ENCODE measurements at places on chromosomes 16 and 17.

GRCh38 chr16:27764427-27764826 lies 214.5 kb downstream of the KATNIP start:
- DNase-seq = no peak

- DNase-seq = no peak
Observed at GRCh38 chr16:56368545-56368944, 56.8 kb downstream of the AMFR start.

- no peak for DNase-seq
Observed at GRCh38 chr17:71600137-71600789, 520.6 kb upstream of the SOX9 start.

- no peak for DNase-seq
Observed at GRCh38 chr16:11170696-11171447, 85.1 kb downstream of the SOCS1 start.

DNA sequence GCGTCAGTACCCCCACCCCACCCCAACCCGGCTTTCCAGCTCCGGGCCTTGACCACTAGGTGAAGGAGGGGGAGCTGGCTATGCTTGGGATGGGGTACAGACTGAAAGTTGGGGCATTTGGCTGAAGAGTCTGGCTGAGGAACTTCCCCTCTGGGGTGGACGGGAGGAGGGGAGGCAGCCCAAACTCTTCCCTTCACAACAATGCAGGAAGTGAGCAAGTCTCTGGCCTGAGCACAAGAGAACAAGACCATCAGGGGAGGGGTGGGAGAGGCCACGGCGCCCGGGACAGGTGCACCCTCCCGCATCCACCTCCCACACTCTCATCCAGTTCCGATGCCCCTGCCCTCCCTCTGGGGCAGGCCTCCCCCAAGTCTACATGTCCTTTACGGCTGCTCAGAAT lies 5.6 kb downstream of the USH1G start:
- DNase-seq = no peak

DNA sequence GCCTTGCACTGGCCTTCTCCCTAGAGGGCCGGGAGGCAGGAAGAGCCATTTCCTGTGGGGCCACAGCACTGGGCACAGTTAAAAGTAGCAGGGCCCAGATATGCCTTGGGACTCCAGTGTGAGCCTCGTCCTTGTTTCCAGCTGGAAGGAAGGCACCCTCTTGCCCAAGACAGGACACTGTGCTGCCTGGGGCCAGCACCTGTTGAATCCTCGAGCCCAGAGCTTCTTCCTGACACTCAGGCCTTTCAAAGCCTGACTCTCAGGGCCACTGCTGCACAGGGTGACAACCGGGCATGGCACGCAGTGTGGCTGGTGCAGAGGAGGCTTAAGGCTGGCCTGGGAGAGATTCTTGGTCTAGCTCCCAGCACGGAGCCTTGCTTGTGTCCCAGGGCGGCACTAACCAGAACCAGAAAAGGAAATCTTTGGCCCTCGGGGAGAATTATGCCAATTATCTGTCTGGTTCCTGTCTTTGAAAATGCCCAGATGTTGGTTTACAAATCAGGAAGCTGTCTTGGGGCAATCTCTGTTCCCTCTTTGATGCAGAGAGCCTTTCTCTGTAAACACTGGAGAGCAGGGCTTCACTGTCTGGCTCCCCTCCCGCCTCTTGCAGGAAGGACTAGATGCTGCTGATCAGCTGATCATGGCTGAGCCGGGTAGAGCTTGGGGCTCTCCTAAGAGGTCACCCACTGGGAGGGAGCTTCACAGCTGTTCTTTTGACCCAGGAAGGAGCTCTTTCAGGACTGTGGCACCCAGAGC lies 11.1 kb downstream of the LDHD start:
- no peak for DNase-seq

- DNase-seq = no peak
Observed at GRCh38 chr17:71313866-71314265, 807.0 kb upstream of the SOX9 start.

DNA sequence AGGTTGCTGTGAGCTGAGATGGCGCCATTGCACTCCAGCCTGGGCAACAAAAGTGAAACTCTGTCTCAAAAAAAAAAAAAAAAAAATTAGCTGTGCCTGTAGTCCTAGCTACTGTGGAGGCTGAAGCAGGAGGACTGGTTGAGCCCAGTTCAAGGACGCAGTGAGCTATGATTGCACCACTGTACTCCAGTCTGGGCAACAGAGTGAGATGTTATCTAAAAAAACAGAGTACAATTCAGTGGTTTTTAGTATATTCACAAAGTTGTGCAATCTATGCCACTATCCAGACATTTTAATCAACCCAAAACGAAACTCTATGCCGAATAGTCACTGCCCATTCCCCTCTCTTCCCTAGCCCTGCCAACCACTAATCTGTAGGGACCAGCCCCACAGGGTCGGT lies 25.1 kb downstream of the C16orf54 start:
- DNase-seq = no peak

DNA sequence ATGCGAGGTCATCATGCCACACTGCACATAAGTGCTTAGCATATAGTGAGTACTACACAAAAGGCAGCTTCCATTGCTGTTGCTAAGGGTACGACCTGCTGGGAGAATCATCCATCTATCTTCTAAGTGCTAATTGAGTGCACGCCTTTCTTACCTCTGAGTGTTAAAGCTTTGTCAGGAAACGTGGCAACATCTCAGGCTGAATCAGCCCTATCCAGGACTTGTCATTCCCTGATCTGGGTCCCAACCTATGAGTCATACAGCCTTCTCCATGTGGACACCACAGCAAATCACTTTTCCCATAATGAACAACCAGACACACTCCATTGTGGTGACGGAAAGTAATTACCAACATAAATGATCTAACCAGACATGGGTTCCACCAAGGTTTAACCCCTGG lies 201.1 kb upstream of the MAF start:
- DNase-seq = no peak

DNA sequence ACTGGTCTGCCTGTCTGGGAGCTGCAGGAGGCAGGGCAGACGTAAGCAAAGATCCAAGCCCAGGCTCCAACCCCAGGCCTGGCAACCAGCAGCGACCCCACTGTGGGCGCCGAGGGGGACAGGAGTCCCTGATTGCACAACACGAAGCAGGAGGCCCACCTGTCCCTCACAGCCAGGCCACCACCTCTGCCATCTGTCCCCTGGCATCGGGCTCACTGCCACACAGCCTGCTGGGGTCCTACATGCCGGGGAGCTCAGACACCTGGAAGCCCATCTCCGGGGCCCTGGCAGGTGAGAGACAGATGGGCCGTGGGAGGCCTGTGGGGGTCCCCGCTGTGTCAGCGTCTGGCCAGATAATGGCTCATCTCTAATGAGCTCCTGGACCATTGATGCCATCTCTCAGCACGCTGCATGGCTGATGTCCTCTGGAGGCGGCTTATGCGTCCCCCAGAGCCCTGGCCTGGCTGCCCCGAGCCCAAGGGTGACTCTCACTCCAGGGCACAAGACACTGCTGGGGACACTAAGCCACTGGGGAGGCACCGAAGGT lies 11.3 kb upstream of the RASD1 start:
- DNase-seq = no peak

GRCh38 chr16:22711847-22712246 lies 102.1 kb upstream of the HS3ST2 start:
- DNase-seq = no peak

GRCh38 chr16:17802571-17802970 lies 331.8 kb upstream of the XYLT1 start:
- DNase-seq = no peak

DNA sequence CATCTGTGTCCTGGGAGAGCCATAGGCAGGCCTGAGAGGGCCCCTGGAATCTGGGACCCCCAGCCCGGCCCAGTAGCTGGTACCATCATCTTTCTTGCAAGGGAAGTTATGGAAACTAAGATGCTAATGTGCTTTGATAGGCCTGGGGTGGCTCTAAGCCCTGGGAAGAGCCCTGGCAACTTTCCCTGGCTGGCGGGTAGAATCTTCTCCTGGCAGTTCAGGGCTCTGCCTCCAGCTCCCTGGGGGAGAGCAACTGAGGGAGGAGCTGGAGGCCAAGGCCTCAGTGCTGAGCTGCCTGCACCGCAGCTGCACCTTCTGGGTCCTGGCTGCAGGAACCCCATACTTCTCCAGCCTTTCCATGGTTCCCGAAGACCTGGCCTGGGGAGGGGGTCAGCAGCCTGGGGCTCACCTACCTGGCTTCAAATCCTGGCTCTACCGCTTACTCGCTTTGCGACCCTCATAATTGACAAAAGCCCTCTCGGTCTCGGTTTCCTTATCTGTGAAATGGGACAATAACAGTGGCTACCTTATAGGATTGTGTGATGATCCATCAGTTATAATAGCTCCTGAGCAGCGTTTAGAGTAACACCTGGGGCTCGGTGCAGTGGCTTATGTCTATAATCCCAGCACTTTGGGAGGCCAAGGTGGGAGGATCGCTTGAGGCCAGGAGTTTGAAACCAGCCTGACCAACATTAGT lies 333.7 kb downstream of the SEC14L1 start:
- DNase-seq = no peak

GRCh38 chr17:76538281-76538931 lies 897 bp upstream of the CYGB start:
- DNase-seq = no peak

DNA sequence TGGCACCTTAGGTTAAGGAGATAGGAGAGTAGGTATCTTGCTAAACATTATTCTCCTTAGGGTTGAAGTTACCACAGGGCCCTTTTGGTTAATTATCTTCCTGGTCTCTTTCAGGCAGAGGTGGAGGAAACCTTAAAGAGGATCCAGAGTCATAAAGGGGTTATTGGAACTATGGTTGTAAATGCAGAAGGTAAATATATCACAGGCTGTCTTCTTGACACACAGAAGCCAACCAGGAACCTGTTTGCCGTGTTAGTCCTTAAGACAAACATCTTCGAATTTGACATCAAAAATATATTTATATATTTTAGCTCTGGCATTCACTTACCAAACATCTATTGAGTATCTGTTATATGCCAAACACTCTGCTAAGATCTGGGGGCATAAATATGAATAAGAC lies 2.4 kb downstream of the DYNLRB2 start:
- no peak for DNase-seq

DNA sequence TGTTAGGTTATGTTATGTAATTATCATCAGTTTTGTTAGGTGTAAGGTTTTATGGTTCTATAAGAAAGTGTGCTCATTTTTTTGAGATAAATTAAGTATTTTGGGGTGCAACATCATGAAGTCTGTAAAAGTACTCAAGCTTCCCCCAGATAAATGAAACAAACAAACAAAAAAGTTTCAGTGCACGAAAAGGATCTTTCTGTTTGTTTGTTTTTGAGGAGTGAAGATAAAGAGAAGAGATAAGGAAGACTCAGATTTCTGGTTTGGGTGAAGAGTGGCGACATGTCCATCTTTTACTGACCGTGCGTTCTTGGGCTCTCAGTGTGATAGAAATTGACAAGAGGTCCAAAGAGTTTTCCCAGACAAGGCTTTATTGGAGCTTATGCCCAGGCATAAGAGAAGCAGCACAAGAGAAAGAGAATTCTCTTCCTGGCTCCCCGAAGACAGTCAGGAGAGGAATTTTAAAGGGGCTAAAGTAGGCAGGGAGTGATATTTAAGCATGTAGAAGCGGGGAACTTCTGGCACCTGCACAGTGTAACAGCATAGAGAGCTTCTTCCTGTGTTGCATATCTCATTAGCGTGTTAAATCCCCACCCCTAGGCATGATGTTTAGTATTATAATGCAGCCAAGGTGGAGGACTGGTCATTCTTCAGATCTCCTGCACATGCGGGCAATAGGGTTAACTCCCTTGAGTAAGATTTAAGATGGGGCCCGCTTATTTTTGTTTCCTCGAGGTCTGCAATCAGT lies 71.3 kb downstream of the PLCG2 start:
- no peak for DNase-seq

GRCh38 chr17:10286324-10286723 lies 86.5 kb downstream of the MYH13 start:
- DNase-seq = no peak

DNA sequence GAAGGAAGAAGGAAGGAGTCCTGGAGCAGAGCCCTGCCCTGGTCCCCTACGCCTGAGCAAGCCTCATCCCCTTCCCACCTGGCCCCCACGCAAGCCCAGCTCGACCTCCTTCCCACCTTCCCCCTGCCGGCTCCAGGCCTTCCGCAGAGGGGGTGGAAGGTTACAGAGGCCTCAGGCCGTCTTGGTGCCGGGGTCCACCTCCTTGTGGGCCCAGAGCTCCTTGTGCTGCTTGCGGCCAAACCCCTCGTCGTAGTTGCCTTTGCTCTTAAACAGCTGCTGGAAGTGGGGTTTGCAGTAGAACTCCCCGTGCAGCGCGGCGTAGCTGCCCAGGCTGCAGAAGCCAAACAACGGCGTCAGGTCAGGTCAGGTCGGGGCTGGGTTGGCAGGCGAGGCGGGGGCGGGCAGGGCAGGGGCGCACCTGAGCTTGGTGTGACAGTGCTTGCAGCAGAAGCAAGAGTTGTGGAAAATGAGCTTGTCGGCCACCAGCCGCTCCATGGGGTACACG lies 1.5 kb downstream of the LIMD2 start:
- no peak for DNase-seq

DNA sequence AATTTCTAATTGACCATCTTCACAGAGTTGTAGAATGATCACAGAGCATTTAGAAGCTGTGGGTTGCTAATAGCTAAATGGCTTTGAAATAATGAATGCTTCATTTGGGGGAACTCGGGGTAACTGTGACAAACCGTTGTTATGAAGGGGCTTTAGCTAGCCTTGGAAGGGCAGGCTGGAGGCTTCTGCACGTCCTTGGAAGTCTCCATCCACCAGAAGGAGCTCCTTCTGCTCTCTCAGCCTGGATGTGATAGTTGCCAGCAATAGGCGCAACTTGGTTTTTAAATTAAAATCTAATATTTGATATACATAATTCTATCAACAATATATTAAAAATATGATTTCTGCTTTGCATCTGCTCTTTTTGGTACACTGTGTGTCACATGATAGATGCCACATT lies 200.5 kb downstream of the RPTOR start:
- DNase-seq = no peak

DNA sequence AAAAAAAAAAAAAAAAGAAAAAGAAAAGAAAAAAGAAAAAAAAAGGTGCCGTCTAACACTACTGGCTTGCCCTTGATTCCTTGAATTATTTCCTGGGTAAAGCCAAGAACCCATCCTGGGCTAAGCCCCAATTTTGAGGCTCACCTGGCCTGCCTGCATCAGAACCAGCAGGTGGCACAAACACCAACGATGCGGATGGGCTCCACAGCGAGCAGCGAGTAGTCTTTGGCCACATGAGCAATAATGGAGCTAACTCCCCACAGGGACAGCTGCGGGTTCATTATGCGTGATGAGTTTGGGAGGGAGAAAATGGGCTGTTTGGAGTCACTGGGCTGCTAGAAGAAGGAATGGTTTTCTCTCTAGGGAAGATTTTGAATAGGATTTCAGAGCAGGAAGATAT lies 91.1 kb downstream of the ASIC2 start:
- DNase-seq = no peak
